ENCODE measurements at places on chromosomes 4 and X.

GRCh38 chrX:24100713-24101112, 46.0 kb downstream of the EIF2S3 start:
- peak; percentile 57 for DNase-seq

DNA sequence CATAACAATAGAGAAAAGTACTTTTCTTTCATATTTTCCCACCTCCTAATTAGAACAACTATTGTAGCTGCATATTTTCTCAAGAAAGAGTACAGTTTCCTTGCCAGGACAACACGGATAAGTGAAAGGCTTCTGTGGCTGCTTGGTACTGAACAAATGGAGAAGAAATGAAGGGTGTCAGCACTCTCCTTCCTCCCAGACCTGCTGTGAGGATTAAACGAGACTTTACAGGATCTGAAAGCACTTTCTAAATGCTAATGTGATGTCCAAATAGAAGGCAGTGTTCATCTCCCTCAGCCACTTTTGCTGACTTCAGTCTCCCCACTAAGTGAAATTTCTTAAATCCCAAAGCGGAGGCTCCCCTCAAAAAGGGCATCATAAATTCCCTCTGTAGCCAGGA, 13.9 kb downstream of the NIPAL1 start:
- DNase-seq, result peak; percentile 28

DNA sequence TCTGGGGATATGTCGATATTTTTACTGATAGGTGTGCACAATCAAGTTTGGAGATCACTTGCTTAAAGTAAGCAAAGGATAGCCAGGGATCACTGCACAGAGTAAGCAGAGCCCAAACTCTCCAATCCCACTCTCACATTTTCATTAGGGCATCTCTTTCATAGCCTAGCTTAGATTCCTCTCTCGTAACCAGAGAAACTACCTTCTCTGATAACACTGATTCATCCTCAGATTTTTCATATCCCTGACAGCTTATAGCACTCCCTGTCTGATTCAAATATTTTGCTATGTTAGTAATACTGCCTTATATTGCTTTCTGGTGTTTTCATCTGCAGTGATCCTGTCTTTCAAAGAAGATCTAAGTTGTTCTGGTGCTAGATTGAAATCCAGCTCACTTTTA, 123.7 kb downstream of the CBLL2 start:
- no peak for DNase-seq

DNA sequence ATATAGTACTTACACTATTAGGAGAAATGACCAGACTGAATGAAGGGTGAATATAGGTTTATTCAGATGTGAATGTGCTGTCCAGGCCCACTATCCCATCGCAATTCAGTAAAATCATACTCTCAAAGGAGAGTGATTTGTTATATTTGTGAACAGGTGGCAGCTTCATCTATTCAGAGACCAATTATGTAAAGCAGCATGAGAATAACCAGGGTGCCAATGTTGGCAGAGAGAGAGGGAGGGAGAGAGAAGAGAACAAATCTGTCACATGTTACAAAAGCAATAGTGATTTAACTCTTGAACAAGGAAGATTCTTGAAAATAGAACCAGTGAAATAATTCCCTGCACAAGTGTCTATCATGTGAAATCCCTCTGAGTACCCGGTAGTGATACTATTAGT, 38.9 kb upstream of the TLL1 start:
- DNase-seq, result no peak

- DNase-seq, result no peak
Measured at GRCh38 chr4:112410364-112410763, 105.6 kb downstream of the NEUROG2 start.

GRCh38 chr4:39205000-39205399, 22.7 kb downstream of the WDR19 start:
- no peak for DNase-seq

- DNase-seq, result peak; percentile 23
Measured at GRCh38 chr4:106775636-106776035, 260.5 kb downstream of the DKK2 start.

GRCh38 chr4:20086799-20087521, 164.7 kb upstream of the SLIT2 start:
- no peak for DNase-seq

DNA sequence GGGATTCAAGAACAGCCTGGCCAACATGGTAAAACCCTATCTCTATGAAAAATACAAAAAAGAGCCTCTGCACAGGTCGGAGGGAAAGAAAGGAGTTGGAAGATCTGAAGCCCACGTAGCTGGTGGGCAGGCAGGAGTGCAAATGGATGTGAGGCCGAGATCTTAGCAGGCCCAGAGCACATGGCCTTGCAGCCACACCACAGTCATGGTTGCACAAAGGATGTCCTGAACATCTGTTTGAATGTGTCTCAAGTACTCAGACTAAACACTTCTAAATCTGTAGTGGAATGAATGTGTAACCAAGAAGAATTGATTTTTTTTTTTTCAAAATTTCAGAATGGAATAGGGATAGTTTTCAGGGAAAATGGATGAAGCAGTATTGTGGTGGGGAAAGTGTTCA, 10.8 kb downstream of the CA5B start:
- DNase-seq, result no peak

- DNase-seq, result peak; percentile 59
Measured at GRCh38 chr4:186606591-186606992, 51.2 kb upstream of the MTNR1A start.

DNA sequence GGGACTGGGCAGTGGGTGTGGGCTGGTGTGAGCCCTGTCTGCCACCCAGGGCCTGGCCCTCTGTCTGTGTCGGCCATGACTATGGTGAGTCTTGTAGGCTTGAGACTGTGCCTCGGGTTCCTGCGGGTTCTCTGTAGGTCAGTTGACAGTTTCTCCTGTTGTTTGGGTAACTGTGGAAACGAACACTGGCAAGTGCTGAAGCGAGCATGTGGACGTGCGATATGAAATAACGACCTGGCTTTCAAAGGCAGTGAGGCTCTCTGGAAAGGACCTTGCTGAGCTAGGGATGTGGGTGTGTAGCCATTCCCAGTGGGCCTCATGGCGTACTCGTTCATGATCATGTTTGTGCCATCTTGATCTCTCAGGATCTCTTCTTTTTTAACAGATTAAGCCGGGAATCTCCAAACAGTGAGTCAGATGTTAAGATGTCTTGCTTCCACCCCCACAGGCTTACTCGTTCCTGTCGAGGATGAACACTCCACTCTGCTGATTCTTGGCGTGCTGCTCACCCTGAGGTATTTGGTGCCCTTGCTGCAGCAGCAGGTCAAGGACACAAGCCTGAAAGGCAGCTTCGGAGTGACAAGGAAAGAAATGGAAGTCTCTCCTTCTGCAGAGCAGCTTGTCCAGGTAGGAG, 41.3 kb downstream of the HTT start:
- DNase-seq, result peak; percentile 68

GRCh38 chr4:3777033-3777390, 10.8 kb downstream of the ADRA2C start:
- DNase-seq, result no peak
